Right lobe of liver (tissue), 6 donors: ENCODE measurements at places on chromosomes 12 and 14. TPM values are rescaled to one million over a fixed set of nuclear protein-coding genes. Genes with fewer than 3 reads are reported as not detected.

IFNG-AS1 gene
- not detected for total RNA-seq

GRCh38 chr12:116594325-116595038 lies 35.3 kb downstream of the MAP1LC3B2 start:
- no peaks in the 10 kb centered on the region for H3K36me3 ChIP-seq
- H3K4me1 ChIP-seq = no peaks in the 10 kb centered on the region
- H3K4me3 ChIP-seq = no peak overlapping the region
- peak; percentile 45 for DNase-seq

PLBD1 gene
- 1.7 TPM for total RNA-seq

- no peaks in the 10 kb centered on the region for H3K27me3 ChIP-seq
- H3K36me3 ChIP-seq = no peaks in the 10 kb centered on the region
- H3K4me3 ChIP-seq = no peak overlapping the region
- DNase-seq = no peak
- no peak overlapping the region for H3K27ac ChIP-seq
Observed at GRCh38 chr14:99035268-99035667, 236.7 kb downstream of the BCL11B start.
